Anterior cingulate cortex (tissue), 58 donors: ENCODE measurements at places on chromosomes 12 and 14.

DNA sequence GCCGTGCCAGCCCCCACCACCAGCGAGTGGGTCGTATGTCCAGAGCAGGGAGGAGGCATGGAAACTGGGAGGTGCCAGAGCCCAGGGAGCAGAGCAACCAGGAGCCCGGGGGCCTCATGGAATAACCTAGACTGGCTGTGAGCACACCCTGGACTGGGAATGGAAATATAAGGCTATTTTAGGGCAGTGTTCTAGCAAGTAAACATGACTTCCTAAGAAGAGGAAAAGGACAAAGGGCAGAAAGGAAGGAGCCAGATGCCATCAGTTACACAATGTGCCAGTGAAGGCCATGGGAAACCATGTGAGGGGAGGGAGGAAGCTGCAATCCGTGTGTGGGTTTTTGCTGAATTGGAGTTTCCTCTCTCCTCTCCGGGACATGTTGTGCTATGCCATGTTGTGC lies 18.7 kb upstream of the CPM start:
- no peak for DNase-seq

DNA sequence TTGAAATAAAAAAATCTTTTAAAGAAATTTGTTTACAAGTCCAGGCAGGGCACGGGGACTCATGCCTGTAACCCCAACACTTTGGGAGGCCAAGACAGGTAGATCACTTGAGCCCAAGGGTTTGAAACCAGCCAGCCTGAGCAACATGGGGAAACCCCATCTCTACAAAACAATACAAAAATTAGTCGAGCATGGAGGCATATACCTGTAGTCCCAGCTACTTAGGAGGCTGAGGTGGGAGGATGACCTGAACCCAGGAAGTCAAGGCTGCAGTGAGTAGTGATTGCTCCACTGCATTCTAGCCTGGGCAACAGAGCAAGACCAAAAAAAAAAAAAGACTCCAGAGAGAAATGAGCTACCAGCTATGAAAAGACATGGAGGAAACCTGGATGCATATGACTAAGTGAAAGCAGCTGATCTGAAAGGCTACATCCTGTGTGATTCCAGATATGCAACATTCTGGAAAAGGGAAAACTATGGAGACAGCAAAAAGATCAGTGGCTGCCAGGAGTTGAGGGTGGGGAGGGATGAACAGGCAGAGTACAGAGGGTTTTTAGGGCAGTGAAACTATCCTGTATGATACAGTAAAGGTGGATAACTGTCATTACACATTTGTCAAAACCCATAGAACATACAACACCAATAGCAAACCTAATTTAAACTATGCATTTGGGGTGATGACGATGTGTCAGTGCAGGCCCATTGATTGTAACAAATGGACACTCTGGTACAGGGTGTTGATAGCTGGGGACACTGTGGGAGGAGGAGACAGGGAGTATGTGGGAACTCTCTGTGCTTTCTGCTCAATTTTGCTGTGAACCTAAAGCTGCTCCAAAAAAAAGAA lies 59.9 kb downstream of the PRKAB1 start:
- no peak for DNase-seq

DNA sequence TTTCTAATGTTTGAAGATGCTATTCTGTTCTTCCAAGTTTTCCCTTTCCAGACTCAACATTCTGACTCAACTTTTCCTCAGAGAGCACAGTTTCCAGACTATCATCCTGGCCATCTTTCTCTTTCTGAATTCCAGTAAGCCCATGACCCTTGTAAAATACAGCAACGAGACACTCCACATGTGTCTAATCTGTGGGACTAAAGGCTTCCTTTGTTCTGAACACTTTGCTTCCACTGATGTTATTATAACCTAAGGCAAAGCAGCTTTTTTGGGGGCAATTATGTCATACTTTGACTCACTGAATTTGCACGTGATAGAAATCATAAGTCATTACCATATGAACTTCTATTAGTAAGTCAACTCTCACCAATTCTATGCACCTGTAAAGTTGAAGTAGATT lies 6.3 kb upstream of the ART4 start:
- no peak for DNase-seq

DNA sequence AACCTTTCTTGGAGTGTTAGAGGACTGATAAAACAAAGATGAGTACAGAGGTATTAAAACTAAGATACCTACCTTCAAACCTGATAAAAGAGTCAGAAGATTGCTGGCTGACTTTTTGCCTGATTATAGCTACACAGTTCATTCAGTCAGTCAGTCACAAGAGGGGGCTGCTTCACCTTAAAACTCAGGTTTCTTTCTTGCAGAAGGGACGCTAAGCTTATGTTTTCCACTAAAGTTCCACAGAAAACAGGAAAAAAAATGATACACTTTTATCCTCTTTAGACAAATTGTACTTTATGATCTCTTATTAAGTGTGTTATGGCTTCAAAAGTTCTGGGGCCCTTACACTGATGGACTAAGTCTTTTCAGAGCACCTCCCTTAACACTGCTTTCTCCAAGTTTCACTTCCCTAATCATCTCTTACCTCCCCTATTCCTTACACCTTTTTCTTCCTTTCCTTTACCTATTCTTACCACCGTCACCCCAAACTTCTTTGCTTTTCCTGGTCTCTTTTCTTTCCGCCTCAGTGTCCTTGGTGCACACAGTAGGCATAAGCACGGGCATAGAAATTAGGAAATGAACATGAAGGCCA lies 448.7 kb upstream of the OR4E1 start:
- no peak for DNase-seq

- DNase-seq = no peak
These were observed 3.2 kb downstream of the PLXNC1 start for GRCh38 chr12:94151582-94151981.

DNA sequence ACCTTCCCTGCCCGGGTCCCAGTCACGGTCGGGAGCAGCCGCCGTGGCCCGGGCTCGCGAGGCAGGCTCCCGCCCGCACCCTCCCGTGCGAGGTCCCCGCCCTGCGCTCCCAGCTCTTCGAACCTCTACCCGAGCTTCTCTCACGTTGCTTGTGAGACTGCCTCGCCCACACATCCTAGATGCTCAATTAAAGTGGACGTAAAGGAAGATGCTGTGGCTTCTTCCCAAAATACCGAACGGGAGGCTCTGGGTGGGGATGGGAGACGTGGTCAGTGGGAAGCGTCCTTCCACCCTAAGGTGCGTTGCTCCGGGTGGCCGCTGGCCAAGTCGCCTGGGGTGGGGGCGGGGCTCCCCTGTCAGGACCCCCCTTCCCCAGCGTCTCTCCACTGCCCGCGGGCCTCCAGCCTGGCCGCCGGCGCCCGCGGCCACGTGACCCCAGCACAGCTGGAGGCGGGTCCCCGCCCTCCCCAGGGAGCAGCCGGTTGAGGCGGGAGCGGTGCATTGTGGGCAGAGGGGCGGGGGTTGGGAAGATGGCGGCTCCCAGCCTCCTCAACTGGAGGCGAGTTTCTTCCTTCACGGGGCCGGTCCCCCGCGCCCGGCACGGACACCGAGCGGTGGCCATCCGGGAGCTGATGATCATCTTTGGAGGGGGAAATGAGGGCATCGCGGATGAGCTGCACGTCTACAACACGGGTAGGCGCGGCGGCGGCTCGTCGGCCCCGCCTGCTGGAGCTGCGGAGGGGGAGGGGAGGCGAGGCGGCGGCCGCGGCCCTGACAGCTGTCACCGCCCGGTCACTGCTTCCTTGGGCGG lies at the start of gene HCFC2:
TSS of gene HCFC2 (plus strand) at position 501 of the 811 bp plus-strand sequence. CDS start at position 531, 30 bp downstream.
- DNase-seq = peak; percentile 91

GRCh38 chr14:37116933-37117849 lies 55.2 kb downstream of the SLC25A21 start:
- no peak for DNase-seq

DNA sequence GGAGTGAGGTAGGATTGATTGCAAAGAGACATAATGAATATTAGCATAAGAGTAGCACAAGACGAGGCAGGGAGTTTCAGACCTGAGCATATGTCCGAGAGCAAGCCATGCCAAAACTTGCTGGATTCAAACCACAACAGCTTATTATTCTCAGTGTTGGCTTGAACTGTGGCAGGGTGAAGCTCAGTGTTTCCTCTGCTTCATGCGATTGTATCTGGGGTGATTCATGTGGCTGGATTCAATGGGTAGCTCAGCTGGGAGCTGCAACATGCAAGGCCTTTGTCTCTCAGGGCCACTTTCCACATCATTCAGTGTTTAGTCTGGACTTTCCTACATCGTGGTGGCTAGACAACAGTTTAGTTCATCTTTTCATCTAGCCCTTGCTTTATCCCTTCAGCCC lies 22.1 kb upstream of the E2F7 start:
- no peak for DNase-seq

DNA sequence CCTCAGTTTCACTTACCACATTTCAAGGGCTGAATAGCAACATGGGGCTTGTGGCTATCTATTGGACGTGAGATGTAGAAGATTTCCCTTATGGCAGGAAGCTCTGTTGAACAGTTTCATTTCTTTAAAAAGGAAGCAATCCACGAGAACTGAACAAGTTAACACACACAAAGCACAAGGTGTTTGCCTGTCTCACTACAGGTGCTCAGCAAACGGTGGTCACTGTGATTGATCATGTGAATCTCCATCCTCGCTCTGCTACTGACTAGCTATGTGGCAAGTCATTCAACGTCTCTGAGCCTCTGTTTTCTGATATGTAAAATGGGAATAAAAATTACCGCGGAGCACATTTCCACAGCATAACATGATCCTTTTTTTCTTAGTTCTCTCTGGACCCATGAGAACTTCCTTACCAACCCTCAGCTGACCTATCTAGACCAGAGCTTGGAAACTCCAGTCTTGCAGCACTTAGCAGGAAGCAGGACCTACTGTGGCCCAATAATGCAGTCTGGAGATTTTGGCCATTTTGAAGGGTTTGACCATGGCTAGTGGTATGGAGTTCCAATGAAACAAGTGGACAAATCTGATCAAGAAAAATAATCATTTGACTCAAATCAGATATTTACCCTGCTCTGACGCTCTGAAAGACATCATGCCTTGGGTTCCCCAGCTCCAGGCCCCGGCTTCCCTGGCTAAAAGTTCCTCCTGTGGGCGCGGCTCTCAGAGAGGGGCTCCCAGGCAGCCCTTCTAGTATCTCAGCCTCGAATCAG lies 278.8 kb downstream of the ZFP36L1 start:
- no peak for DNase-seq

GRCh38 chr14:23177181-23177580 lies 6.3 kb downstream of the SLC7A8 start:
- DNase-seq = no peak

- no peak for DNase-seq
These were observed 285.1 kb upstream of the NOS1 start for GRCh38 chr12:117646520-117646919.

GRCh38 chr12:80161612-80162011 lies 62.3 kb downstream of the OTOGL start:
- DNase-seq = no peak

DNA sequence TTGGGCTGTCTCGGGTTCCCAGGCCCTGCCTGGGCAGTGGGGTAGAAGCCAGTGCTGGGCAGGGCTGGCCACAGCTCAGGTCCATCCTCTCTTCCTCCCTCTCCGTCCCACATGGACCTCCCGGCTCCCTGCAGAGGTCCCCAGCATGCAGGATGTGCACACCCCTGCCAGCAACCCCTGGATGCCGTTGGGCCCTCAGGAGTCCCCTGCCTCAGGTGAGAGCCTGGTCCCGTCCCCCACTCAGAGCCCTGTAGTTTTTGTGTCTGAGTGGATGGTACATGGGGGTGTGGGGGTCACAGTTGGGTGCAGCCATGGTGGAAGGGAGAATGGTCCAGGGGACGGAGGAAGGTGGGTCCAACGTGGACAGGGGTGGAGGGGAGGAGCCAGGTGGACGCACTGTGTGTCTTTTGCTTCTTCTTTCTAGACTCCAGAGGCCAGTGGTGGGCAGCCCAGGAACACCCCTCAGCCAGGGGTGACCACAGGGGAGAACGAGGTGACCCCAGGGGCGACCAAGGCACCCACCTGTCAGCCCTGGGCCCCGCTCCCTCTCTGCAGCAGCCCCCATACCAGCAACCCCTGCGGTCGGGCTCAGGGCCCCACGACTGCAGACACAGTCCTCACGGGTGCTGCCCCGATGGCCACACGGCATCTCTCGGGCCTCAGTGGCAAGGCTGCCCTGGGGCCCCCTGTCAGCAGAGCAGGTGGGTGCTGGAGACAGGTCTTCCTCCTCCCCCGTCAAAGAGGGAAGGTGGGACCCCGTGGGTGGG lies 21.7 kb downstream of the PAPLN start:
- no peak for DNase-seq

- DNase-seq = no peak
These were observed 24.2 kb downstream of the OTUB2 start for GRCh38 chr14:94050231-94050880.

DNA sequence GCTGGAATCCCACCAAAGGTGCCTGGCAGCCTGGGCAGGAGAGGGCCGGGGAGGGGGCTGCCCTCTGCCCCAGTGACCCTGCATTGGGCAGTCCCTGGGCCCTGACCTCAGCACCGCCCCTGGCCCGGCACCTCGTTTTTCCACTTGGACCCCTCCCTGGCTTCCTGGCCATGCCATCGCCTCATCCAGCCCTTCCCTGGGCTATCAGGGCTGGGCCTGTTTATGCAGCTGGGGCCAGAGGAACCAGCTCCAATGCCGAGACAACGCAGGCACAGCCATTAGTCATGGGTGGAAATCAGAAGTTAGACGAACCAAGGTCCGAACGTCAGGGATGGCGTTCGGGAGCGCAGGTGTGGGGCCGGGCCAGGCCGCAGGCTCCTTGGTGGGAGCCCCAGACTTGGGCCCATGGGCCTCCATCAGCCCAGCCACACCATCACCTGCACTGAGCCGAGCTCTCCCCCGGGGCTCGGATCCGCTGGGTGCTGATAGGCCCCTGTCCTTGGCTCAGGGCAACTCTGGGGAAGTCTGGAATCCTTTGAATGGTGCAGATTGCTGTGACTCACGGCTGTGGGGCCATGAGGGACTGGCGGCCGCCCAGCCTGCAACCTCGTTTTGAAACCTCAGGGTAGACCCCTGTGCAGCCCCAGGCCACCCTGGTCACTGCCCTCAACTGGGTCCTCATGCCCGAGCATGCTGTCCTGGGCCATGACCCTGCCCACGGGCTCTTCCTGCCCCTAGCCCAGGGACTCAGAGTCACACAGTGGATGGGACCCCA lies 169.4 kb downstream of the KIF26A start:
- no peak for DNase-seq

DNA sequence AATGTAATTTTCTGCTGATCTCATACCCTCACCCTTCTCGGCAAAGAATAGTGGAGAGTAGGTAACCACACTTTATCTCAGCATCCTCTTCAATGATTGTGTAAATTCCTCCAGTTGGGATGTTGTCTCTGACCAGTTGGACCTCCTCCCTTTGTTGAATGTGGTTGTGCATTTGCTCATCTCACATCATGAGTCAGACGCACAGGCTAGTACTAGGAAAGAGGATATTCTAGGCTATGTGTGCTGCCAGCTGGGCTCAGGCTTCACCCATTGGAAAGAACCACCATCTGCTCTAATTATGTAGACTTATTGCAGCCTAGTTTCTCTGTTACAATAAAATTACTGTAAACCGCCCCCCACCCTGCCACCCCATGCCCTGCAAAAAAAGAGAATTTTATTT lies 90.3 kb downstream of the LMO3 start:
- DNase-seq = no peak

- DNase-seq = no peak
These were observed 1.2 kb upstream of the MAPKAPK5 start for GRCh38 chr12:111840807-111841206.

GRCh38 chr14:103879570-103880347 lies 32.4 kb upstream of the PPP1R13B start:
- peak; percentile 65 for DNase-seq

GRCh38 chr14:23281247-23281646 lies 4.7 kb downstream of the HOMEZ start:
- no peak for DNase-seq

GRCh38 chr12:130971925-130972585 lies 18.3 kb downstream of the ADGRD1 start:
- DNase-seq = no peak

- no peak for DNase-seq
These were observed 1.4 kb upstream of the ACSM4 start for GRCh38 chr12:7302266-7302986.

GRCh38 chr12:59859171-59859510 lies 263.3 kb downstream of the SLC16A7 start:
- DNase-seq = no peak
